ENCODE measurements at places on chromosomes 11 and 22.

GRCh38 chr11:125663910-125664309, 16.7 kb downstream of the ACRV1 start:
- ATAC-seq: no peak

GRCh38 chr11:65150509-65151299, 16.4 kb upstream of the SYVN1 start:
- peak; percentile 48 for ATAC-seq

- ATAC-seq: no peak
Measured at GRCh38 chr11:19546325-19546724, 166.3 kb upstream of the NAV2 start.

DNA sequence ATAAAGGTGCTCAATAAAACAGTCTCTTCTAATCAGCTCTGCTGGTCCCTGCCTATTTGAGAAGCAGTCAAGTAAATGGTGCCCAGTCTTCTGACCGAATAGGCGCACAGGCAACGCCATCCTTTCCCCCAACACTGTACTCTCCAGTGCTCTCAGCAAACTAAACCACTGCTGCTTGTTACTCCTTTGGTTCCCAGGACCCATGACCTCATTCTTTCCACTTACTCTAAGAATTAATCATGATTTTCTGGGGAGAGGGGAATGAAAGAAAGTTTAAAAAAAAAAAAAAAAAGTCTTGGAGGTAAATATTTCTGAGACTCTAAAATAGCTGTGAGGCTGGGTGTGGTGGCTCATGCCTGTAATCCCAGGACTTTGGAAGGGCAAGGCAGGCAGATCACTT, 63.7 kb downstream of the SGSM3 start:
- ATAC-seq: no peak

GRCh38 chr22:29773233-29773632, 6.1 kb downstream of the UQCR10 start:
- no peak for ATAC-seq

- ATAC-seq: no peak
Measured at GRCh38 chr11:26227301-26227746, 104.6 kb upstream of the ANO3 start.

GRCh38 chr22:28835630-28836189, 35.3 kb upstream of the XBP1 start:
- no peak for ATAC-seq

DNA sequence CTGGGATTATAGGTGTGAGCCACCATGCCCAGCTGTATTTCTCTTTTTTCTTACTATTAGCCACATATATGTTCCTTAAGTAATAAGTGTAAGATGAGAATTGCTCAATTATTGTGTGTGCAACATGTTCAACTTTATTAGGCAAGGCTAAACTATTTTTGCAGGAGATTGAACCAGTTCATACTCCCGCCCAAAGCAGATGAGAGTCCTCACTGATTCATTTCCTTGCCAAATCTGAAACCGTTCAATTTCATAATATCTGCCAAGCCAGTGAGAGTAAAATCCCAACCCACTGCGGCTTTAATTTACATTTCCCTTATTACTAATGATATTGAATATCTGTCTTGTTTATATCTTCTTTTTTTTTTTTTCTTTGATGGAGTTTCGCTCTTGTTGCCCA, 48.4 kb downstream of the KCNJ4 start:
- ATAC-seq: no peak

DNA sequence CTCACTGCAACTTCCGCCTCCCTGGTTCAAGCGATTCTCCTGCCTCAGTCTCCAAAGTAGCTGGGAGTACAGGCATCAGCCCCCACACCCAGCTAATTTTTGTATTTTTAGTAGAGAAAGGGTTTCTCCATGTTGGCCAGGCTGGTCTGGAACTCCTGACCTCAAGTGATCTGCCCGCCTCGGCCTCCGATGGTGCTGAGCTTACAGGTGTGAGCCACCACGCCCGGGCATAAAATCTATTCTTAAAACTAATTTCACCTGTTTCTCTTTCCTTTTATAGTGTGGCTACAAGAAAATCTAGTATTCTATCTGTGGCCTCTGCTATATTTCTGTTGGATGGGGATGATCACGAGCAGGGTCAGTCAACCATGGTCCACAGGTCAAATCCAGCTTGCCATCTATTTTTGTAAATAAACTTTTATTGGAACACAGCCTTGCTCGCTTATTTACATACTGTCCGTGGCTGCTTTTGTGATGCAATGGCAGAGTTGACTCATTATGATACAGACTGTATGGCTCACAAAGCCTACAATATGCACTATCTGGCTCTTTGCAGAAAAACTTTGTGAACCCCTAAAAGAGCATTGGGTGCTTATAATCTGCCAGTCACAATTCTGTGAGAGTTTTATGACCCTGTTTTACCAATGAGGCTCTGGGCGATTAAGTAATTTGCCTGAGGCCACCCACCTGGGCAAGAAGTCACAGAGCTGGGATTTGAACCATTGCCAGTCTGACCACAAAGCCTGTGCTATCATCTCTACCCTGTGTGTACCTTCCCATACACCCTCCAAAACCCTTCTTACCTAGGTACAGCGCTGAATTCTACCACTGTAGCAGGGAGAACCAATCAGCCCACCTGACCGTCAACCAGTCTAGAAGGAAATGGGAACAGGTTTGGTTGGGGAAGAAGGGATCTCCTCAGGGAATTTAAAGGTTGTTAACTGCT, 28.3 kb downstream of the SLC1A2 start:
- ATAC-seq: peak; percentile 87
